ENCODE measurements at places on chromosomes 2 and 18.

DNA sequence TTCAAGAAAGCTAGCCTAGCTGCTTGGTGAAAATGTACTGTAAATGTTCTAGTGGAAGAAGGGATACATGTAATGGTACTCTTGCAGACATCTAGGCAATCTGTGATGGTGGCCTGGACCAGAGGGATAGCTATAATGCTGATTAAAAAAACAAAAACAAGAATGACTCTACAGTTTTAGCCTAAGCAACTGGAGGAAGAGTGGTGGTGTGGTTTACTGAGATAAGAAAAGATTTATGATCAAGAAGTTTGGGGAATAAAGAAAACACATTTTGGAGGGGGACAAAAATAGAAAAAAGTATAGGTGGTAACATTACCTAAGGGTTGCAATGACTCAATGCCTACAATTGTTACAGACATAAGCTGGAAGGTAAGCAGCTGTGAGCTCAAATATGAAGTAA lies 1080.7 kb upstream of the CELF4 start:
- DNase-seq: no peak

- DNase-seq: no peak
Measured at GRCh38 chr2:3469486-3469885, 49.8 kb downstream of the ADI1 start.

- DNase-seq: peak; percentile 23
Measured at GRCh38 chr2:231926180-231926741, at the start of gene NPPC. TSS of gene NPPC (minus strand) at chr2:231926396. CDS start at chr2:231926249, 147 bp downstream.

GRCh38 chr2:127770973-127771735 lies 39.8 kb downstream of the WDR33 start:
- no peak for DNase-seq

DNA sequence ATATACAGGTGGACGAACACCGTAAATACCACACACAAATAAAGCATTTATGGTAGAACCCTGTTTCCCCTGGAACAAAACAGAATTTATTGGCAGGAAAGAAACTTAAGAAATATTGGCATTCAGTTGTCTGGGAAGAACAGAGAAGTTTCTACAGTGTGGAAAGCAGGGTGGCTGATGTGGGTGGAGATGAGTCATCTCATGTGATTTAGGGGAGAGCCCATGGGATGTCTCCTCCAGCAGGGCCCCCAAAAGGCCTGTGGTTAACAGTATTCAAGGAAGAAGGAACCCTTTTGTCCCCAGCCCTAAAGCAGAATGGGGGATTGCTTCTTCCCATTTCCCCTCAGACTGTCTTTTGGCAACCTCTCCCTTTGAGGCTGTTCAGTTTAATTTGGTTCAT lies 24.2 kb downstream of the SIX3 start:
- no peak for DNase-seq

DNA sequence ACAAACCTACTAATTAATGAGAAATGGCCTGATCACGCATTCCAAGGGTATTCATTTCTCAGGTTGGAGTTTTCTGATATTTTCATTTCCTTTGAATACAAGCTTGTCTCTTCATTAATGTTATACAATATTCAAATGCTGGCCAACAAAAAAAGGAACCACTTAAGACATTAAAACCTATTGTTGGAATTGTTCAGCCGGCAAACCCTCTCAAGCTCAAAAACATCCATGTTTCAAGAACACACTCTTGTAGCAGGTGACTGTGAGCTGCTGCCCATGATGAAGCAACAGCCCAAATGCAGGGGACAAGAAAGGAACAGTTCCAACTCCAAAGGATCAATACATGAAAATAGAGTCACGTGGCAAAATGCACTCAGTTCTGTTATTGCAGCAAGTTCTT lies 454.5 kb downstream of the BCL11A start:
- no peak for DNase-seq

- DNase-seq: no peak
Measured at GRCh38 chr2:197911667-197912066, 107.3 kb downstream of the PLCL1 start.

- DNase-seq: no peak
Measured at GRCh38 chr2:201396595-201396994, 39.5 kb upstream of the FLACC1 start.

DNA sequence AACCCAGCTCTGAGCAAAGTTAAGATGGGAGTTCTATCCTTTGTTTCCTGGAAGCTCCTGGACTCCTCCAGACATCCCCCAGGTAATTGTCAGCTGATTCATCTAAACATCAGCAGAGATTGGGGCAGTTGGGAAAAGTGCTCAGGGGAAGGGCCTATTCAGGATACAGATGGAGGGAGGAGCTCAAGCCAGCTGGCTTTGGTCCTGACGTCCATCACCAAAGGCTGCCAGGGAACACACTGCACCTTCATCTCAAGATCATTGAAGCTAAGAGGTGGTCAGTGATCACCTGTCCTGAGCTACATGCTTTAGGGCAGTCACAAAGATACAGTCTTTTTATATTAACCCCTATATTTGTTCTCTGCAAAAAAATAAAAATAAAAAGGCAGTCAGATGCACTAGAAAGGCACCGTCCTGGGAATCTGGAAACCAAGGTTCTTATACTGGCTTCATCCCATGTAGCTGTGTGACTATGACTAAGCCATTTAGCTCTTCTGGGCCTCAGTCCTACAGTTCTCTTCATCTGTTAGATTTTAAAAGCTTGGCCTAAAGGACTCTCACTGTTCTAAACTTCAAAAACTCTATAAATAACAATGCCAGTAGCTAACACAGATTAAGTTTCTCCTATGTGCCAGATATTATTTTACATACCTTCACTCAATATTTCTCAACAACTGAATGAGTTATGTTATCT lies 446.5 kb downstream of the BCL11A start:
- DNase-seq: no peak

GRCh38 chr18:3305354-3305762 lies 43.4 kb downstream of the MYL12B start:
- peak; percentile 2 for DNase-seq

DNA sequence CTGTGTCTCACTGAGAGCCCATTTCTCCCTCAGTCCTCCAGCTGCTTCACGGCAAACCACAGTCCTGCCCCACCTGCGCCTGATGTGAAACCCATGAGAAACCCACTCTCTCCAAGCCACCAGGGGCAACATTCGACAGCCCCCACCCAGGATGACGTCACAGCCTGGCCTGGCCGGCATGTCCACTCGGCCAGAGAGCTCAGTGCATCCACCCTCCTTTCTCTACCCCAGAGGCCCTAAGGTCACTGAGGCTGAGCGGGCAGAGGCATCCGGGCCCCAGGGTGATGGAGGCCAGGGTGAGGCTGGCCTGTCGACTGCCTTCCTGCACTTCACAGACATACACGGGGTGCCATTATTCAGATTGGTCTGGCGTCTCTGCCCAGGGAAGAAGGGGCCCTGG lies 402.7 kb upstream of the MYT1L start:
- DNase-seq: no peak

GRCh38 chr2:227828477-227828912 lies 14.9 kb downstream of the CCL20 start:
- DNase-seq: no peak

DNA sequence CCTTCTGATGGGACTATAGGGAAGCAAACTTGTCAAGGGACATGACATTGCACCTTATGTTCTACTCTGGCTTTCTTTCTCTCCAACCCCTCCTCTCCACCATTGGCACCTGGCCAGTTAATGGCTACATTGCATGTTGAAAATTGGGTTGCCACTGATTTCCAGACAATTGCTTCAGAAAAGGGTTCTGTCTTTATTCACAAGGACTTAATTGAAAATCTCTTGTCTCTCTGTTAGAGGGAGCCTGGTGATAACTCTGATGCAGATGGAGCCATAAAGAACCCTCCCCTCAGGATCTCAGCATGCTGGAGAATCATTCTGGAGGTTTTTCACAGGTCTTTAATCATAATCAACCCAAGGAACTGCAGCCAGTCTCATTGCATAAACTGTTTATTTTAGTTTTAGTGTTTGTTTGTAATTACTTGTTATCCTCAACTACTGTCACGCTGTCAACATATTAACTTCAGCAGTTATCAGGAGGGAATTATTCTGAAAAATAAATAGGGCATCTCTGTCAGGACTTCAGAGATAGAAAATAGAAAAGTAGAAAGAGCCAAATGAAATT lies 316.8 kb downstream of the RIT2 start:
- DNase-seq: no peak

GRCh38 chr2:48048476-48049171 lies 142.3 kb upstream of the FBXO11 start:
- no peak for DNase-seq

- DNase-seq: no peak
Measured at GRCh38 chr2:147792966-147793617, 51.7 kb upstream of the ACVR2A start.

DNA sequence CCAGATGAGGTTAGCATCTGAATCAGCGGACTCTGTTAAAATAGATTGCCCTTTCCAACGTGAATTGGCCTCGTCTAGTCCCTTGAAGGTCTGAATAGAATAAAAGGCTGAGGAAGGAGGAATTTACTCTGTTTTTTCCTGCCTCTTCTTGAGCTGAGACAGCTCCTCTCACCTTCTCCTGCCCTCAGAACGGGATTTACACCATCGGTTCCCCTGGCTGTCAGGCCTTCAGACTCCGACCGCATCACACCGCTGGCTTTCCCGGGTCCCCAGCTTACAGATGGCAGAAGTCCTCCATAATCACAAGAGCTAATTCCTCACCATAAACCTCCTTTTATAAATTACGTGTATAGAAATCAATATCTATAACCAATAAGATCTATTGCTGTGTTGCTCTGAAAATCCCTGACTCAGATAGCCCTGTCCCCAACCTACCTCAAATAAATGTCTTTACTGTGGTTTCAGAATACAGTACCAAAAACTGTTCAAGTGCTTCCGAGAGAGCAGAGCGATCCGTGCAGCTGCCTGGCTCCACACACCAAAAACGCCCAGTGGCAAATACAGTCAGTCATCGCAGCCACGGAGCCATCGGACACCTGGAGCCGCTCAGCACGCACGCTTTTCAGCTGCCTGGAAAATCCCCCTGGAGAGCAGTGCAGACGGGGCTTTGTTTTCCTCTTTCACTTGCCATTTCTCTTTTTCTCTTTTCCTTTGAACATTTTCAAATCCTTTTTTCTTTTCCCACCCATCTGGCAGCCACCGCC lies 196.9 kb downstream of the NRP2 start:
- no peak for DNase-seq
